Mesothelial cell of epicardium (in vitro differentiated cells): ENCODE measurements at places on chromosomes 11 and 22. TPM values are rescaled to one million over a fixed set of nuclear protein-coding genes. Genes with fewer than 3 reads are reported as not detected.

GRCh38 chr11:64787526-64788320 is 9.4 kb upstream of the SF1 start:
- H3K36me3 ChIP-seq: no peaks in the 10 kb centered on the region
- DNase-seq: no peak
- no peak overlapping the region for H3K4me3 ChIP-seq

DNA sequence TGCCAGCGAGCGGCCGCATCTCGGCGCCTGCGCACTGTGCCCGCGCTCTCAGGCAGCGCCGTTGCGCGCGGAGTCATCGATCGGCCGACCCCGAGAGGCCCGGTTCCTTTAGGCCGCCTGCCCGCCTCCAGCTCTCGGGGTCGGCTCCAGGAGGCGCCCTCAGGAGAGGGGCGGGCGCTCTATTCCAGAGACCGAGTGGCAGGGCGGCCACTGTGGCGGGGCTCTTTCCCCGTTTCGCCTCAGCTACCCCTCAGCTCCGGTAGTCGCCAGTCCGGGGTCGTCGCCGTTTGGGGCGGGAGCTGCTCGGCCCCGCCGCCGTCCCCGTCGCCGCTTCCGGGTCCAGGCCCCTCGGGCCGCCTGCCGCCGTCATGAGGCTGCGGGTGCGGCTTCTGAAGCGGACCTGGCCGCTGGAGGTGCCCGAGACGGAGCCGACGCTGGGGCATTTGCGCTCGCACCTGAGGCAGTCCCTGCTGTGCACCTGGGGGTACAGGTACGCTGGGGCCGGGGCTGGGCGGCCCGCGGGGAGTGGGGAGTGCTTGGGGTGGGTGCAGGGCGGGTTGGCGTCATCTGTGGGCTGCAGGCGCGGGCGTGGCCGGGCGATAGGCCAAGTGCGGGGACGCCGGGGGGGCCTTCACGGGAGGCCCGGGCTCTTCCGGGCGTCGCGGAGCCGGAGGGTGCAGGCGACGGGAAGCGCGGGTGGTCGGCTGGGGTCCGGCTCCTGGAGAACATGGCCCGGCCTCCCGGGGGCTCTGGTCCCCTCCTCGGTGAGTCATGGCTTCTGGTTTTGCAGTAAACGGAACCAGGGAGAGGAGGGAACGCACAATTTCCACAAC is at the start of gene FBXO7:
FBXO7 (plus strand) TSS at position 177 of the 833 bp plus-strand sequence; CDS start at position 369, 192 bp downstream.
- H3K4me3 ChIP-seq: peak within 1 kb of the TSS; percentile 88
- DNase-seq: peak; percentile 93
- H3K4me1 ChIP-seq: peaks cover 17% of the 10 kb centered on the region

The HEPN1 gene
- not detected in 3 replicates for total RNA-seq

DNA sequence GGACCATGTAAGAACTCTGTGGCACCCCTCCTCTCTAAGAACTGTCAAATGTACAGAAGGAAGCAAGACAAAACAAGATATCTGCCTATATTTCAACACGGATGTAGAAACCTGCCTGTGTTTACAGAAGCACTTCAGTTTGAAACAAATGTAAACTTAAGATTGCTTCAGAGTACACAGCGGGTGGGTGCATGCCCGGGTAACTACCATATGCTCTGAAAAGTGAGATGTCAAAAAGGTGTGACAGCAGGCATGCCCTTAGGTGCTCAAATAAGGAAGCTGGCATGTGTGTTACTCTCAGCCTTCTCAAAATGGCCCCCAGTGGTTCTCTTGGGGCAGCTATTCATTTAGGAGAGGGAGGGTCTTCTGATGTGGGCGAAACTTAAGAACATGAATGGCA is 5.2 kb downstream of the ACP2 start:
- no peak for DNase-seq
- peaks cover 35% of the 10 kb centered on the region for H3K36me3 ChIP-seq
- no peak overlapping the region for H3K4me3 ChIP-seq

The KRTAP5-8 gene
- total RNA-seq: 0.18 to 0.73 TPM (median 0.25 TPM) in 3 replicates

GRCh38 chr11:1043563-1044096 is 7.1 kb upstream of the MUC6 start:
- no peaks in the 10 kb centered on the region for H3K36me3 ChIP-seq
- no peak overlapping the region for H3K4me3 ChIP-seq
- H3K4me1 ChIP-seq: no peaks in the 10 kb centered on the region

DNA sequence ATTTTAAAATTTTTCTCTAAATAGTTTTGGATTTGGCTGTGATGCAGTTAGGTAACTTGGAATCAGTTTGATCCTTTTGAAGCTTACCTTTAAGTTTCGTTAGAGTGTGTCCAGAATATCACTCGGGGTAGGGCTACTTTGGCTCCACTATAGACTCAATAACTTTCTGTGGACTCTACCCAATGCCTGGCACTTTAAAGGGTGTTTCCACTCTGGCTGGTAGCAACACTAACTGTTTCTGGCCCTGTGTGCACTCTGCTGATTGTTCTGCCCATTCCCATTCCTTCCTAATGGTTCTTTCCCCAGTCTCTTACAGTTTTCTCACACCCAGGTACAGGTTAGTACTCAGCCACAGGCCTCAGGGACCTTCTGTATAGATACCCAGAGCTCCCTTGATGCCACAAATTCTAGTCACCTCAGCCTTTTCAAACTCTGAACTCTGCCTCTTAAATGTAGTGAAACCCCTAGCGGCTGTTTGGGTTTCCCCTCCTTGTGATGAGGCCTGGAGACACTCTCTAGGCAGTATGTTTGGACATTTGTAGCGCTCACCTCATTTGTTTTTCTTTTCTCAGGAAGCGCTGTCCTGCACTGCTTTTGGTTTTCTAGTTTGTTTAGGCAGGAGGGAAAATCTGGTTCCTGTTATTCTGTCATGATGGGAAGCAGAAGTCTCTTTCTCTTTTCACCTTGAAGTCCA is 16.8 kb downstream of the CUL5 start:
- H3K4me3 ChIP-seq: no peak overlapping the region
- DNase-seq: no peak
- H3K27ac ChIP-seq: peak overlapping the region; percentile 80
- H3K27me3 ChIP-seq: no peaks in the 10 kb centered on the region
- peaks cover 4% of the 10 kb centered on the region for H3K36me3 ChIP-seq

The FOLR3 gene
- not detected in 3 replicates for total RNA-seq

The INS gene
- total RNA-seq: not detected in 3 replicates

The OMP gene
- 0.80 to 1.5 TPM (median 1.4 TPM) in 3 replicates for total RNA-seq

The GLYATL2 gene
- total RNA-seq: not detected in 3 replicates

DNA sequence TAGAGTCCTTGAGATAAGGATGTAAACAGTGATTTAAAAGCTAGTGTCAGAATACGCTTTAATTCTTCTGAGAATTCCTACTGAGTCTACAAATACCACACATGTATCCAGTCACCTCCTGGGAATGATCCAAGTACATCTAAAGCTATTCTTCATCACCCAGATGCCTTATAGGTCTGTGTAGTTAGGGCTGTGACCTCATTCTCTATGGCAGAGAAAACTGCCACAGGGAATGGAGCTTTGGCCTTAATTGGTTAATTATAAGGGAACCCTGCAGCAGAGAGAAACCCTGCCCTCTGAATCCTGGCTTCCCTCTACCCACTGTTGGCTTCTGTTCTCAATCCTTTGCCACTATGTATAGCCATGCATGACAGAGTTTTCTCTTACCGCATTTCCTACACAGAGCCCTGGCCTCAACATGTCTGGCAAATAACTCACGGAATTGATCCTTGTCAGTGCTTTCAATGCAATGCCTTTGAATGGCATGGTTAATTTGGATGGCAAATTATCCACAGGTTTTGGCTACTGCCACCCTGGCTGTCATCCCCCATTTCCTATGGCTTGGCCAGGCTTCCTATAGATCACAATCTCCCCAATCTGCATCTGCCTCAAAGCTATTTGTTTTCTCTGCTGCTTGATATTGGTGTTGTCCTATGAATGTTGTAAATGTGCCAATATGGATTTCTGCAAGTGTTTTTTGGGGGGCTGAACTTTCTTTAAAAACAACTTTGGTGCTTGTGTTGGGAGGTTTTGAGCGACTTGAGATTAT is 2.9 kb downstream of the DIXDC1 start:
- H3K4me3 ChIP-seq: no peak overlapping the region
- peaks cover 44% of the 10 kb centered on the region for H3K4me1 ChIP-seq
- no peak overlapping the region for H3K27ac ChIP-seq

DNA sequence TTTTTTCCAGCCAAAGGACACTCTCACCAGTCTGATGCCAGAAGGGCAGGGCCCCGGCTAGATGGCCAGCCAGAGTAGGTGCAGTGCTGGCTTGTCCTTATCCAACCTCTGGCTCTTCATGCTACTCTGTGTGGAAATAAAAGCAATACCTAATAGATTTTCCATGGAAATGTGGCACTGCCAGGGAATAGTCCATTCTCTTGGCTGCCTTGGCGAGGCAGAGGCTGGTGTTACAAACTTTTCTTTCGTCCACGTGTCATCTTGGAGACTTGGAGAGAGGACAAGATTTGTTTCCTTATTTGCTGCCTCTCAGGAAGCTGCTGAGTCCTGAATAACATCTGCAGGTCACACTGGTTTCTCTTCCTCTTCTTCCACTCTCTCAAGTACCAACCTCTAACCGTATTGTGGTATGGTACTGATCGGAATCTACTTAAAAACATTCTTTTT is 17.2 kb upstream of the C1QTNF4 start:
- H3K27ac ChIP-seq: no peak overlapping the region
- H3K27me3 ChIP-seq: no peaks in the 10 kb centered on the region
- H3K4me1 ChIP-seq: peaks cover 10% of the 10 kb centered on the region
- DNase-seq: no peak
- H3K4me3 ChIP-seq: no peak overlapping the region
- H3K36me3 ChIP-seq: peaks cover 10% of the 10 kb centered on the region

DNA sequence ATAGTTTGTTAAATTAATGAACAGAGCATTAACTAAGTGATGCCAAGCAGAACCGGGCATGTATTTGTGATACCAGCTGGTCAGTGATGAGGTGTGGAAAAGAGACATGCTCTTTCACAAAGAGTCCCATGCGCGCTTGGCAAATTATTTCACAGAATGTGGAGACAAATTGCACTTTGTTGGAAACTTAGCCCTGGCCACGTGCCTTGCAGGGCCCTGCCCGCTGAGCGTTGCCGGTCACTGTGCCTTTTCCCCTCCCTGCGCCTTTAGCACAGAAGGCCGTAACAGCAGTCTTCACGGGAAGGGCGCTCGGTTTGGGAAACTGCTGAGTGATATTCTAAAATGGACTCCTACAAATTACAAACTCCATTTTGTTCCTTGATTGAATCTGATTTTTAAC is 235.9 kb downstream of the TBC1D22A start:
- H3K27me3 ChIP-seq: no peaks in the 10 kb centered on the region
- H3K36me3 ChIP-seq: peaks cover 6% of the 10 kb centered on the region
- no peak overlapping the region for H3K4me3 ChIP-seq
- no peak overlapping the region for H3K27ac ChIP-seq
- peaks cover 10% of the 10 kb centered on the region for H3K4me1 ChIP-seq

GRCh38 chr11:65503949-65504673 is 5.3 kb downstream of the MALAT1 start:
- no peaks in the 10 kb centered on the region for H3K27me3 ChIP-seq
- H3K36me3 ChIP-seq: peaks cover 38% of the 10 kb centered on the region
- no peak overlapping the region for H3K4me3 ChIP-seq
- peaks cover 38% of the 10 kb centered on the region for H3K4me1 ChIP-seq

The CNGA4 gene
- total RNA-seq: 0.27 to 0.54 TPM (median 0.49 TPM) in 3 replicates

GRCh38 chr11:62671236-62671607 is 251 bp upstream of the UQCC3 start:
- H3K27ac ChIP-seq: peak overlapping the region; percentile 99
- no peak for DNase-seq
- peak overlapping the region; percentile 100 for H3K4me3 ChIP-seq
- H3K4me1 ChIP-seq: peaks cover 29% of the 10 kb centered on the region

The RASGRP2 gene
- total RNA-seq: 1.4 to 2.0 TPM (median 1.8 TPM) in 3 replicates

GRCh38 chr11:85948884-85949283 is 93.7 kb downstream of the CCDC83 start:
- peaks cover 4% of the 10 kb centered on the region for H3K4me1 ChIP-seq
- H3K27ac ChIP-seq: no peak overlapping the region
- no peak for DNase-seq

The TSSC4 gene
- total RNA-seq: 79.3 to 84.7 TPM (median 82.2 TPM) in 3 replicates

The CYP2D6 gene
- total RNA-seq: 6.3 to 7.2 TPM (median 6.4 TPM) in 3 replicates

DNA sequence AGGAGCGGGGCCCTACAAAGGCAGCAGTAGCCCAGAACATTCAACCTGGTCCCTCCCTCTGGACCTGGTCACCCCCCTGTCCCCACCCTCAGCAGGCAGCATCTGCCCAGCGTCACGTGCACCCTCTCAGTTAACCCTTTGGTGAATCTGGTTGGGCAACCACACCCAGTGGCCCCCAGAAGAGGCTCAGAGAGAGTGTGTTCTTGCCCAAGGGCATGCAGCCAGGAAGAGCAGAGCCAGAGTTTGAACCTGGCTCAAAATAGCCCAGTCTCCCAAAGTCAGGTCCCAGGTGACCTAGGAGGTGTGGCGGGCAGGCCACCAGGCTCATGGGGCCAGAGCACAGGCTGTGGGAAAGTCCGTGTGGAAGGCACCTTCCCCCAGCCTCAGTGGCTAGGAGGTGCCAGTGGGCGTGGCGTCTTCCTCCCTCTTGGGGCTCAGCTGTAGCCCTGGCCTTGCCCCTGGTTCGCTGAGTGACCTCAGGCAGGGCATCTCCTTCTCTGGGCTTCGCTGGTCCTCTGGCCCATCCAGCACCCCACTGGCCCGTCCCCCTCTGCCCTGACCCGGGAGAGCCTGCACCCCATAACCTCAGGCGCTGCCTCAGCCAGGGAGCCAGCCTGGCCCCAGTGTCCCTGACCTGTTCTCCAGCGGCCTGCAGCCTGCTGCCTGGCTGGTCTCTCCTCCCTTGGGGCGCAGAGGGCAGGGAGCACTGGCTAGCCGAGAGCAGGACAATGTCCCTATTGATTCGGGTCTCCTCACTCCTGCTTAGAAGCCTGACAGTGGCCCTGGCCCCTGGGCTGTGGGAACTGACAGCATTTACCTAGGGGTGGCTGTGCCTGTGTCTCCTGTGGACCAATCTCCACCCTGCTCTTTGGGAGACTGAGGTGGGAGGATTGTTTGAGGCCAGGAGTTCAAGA is 7.0 kb downstream of the ALDH3B1 start:
- DNase-seq: no peak
- peak overlapping the region; percentile 86 for H3K27ac ChIP-seq
- no peak overlapping the region for H3K4me3 ChIP-seq
- H3K4me1 ChIP-seq: peaks cover 35% of the 10 kb centered on the region
- H3K36me3 ChIP-seq: no peaks in the 10 kb centered on the region
- no peaks in the 10 kb centered on the region for H3K27me3 ChIP-seq

The APOBEC3B gene
- 4.3 to 5.1 TPM (median 4.9 TPM) in 3 replicates for total RNA-seq

The FGF4 gene
- total RNA-seq: not detected in 3 replicates

GRCh38 chr22:44522526-44523170 is 24.6 kb upstream of the RTL6 start:
- H3K36me3 ChIP-seq: no peaks in the 10 kb centered on the region
- peaks cover 12% of the 10 kb centered on the region for H3K4me1 ChIP-seq
- peaks cover 62% of the 10 kb centered on the region for H3K27me3 ChIP-seq
- H3K27ac ChIP-seq: no peak overlapping the region
- DNase-seq: no peak
- no peak overlapping the region for H3K4me3 ChIP-seq

The OR52H1 gene
- total RNA-seq: 0.73 to 1.6 TPM (median 1.3 TPM) in 3 replicates

- H3K27me3 ChIP-seq: no peaks in the 10 kb centered on the region
- H3K27ac ChIP-seq: no peak overlapping the region
- H3K4me1 ChIP-seq: no peaks in the 10 kb centered on the region
- peak; percentile 91 for DNase-seq
- H3K36me3 ChIP-seq: no peaks in the 10 kb centered on the region
- H3K4me3 ChIP-seq: no peak overlapping the region
Observed at GRCh38 chr11:47373876-47374719, 4.2 kb downstream of the SPI1 start.

The MFRP gene
- not detected in 3 replicates for total RNA-seq
